ENCODE measurements at places on chromosomes 2 and 18.
A peak's percentile ranks its signal among the peaks of the same experiment; 100 is the strongest.

- no peak for DNase-seq
These were observed 435.8 kb upstream of the MEIS1 start for GRCh38 chr2:65999103-65999502.

DNA sequence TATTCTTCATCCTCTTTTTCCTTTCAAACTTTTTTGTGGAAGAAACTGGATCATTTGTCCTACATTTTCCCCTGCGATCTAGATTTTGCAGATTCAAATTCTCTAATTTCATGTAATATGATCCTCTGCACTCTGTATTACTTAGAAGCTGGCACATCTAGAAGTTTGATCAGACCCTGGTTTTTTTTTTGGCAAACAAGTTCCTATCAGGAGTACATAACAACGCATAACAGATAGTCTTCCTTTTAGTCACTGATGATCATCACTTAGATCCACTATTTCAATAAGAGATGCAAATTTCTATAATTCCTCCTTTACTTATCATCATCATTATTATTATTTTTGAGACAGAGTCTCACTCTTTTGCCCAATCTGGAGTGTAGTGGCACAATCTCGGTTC, 117.1 kb downstream of the CDH2 start:
- DNase-seq: no peak

GRCh38 chr2:120736202-120736623, 545 bp downstream of the GLI2 start:
- no peak for DNase-seq

DNA sequence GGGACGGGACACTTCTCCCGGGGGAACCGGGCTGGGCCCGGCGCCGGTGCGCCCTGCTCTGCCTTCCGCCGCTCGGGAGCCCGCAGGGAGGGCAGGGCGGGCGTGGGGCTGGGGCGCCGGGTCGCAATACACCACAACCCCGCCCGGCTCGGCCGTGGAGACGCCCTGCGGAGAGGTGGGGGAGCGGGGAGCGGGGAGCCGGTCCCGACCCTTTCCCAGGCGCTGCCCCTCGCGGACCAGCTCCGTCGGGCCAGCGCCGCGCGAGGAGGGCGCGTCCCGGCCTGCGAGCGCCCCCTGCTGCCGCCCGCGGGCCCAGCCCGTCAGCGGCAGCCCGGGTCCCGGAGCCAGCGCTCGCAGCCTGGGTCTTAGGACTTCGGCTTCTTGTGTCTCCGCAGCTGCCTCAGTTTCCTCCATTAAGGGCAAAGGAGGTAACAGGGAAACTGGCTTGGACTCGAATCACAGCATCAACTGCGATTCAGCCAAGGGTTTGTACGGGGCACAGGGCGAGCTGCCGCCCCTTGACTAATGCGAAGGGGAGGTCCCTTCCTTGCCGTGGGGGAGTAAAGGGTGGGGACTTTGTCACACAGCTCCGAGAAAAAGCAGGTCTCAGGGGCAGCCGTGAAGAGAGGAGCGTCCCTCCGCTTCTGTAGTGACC, 635 bp upstream of the ADRA2B start:
- peak; percentile 58 for DNase-seq

GRCh38 chr2:10863837-10864236, 47.9 kb upstream of the KCNF1 start:
- DNase-seq: peak; percentile 85

- peak; percentile 2 for DNase-seq
These were observed 430.0 kb downstream of the ZNF516 start for GRCh38 chr18:76064998-76065397.

GRCh38 chr2:173539615-173540014, 184.9 kb downstream of the CDCA7 start:
- no peak for DNase-seq

GRCh38 chr18:36564841-36565240, 264.0 kb downstream of the TPGS2 start:
- no peak for DNase-seq

DNA sequence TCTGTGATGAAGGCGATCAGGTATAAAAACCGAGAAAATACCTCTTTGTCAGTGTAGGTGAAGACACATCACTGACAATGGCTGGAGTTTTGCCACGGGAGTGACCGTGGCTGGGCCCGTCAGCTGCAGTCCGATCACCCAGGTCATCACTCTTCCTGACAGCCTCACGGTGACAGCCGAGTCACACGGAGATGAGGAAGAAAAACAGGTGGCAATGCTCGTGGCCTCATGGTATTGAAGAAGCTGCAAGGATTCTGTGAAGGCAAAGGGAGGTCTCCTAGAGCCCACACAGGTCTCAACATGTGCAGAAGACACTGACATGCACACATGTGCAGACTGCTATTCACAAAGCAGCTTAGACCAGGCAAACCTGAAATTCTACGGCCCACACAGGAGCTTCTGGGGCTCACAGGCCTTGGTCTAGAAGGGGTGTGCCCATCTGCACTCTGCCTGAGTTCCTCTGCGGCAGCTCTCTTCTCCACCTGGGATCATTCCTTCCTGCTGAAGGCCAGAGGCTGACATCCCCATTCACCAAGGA, 7.4 kb downstream of the COPS9 start:
- no peak for DNase-seq

DNA sequence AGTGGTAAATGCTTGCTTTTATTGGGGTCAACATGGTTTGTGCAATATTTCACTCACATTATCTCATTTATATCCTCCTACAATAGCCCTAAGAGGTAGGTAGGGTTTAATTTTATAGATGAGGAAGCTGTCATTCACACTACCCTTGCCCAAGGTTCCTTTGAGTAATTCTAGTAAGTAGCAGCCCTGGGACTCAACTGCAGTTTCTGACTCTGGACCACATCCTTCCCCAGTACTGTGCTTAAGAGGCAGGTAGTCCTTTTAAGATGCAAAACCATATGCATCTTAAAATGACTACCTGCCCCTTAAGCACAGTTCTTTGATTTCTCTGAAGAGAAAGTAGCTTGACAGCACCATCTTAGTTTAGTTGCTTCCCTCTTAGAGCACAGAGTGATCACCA, 15.7 kb upstream of the NT5C1B start:
- DNase-seq: no peak

- no peak for DNase-seq
These were observed 40.1 kb upstream of the CAPN13 start for GRCh38 chr2:30847329-30847728.

DNA sequence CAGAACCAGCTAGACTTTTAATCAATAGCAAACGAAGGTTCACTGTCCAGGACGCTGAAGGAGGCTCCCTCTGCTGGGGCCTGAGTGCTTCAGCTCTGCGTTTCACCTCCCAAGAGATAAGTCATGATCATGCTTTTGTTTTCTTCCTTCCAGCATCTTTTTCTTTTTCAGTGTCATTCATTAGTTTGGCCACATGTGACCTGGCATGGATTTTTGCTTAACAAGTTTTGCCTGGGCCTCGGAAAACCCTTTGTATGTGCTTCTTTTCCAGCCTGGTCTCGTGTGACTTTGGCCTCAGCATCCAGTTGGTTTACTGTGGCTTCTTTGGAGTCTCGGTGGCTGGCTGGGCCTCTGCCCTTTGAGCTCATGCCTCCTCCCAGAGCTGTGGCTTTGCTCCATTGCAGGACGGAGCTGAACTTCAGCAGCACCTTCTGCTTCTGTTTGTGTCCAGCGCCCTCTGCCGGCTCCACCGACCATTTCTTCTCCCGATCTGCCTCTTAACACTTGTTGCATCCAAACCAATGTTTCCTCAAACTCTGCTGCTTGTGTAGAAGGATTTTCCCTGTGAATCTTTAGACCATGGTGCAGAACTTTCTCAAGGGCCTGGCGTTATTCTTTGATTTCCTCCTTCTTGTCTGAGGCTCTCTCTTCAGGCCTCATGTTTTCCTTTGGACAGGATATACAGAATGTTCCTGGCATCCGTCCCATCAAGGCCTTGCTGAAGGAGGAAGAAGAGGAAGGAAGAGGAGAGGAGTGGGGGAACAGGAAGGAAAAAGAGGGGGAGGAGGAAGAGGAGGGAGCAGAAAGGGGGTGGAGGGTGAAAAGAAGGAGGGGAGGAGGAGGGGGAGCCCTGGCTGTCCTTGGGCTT, 23.6 kb upstream of the HES6 start:
- peak; percentile 92 for DNase-seq

- no peak for DNase-seq
These were observed 33.5 kb downstream of the EPB41L3 start for GRCh38 chr18:5510135-5510846.

- DNase-seq: no peak
These were observed 62.3 kb upstream of the YWHAQ start for GRCh38 chr2:9693196-9693491.
